Cardiac fibroblast (primary cell): ENCODE measurements at places on chromosomes 7 and 10.
A peak's percentile ranks its signal among the peaks of the same experiment; 100 is the strongest.

DNA sequence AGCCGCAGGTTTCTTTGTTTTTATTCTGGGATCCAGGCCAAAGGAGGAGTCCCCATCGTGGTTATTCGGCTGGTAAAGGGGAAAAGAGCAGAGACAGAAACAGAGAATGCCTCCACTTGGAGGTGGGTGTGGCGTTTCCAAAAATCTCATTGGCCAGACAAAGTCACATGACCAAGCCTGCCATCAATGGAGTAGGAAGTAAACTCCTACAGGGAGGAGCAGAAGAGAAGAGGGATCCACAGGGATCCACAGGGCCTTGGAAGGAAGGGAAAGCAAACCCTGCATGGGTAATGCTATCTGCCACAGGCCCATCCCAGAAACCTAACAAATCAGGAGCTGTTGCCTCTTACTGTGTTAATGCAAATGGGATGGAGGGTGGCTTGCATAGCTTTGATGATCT lies 425.7 kb upstream of the GALNT17 start:
- DNase-seq: no peak

GRCh38 chr7:134910968-134911367 lies 75.3 kb upstream of the AGBL3 start:
- no peak for DNase-seq

- DNase-seq: peak; percentile 3
These were observed 1086.8 kb downstream of the KCNMA1 start for GRCh38 chr10:76550806-76551205.

DNA sequence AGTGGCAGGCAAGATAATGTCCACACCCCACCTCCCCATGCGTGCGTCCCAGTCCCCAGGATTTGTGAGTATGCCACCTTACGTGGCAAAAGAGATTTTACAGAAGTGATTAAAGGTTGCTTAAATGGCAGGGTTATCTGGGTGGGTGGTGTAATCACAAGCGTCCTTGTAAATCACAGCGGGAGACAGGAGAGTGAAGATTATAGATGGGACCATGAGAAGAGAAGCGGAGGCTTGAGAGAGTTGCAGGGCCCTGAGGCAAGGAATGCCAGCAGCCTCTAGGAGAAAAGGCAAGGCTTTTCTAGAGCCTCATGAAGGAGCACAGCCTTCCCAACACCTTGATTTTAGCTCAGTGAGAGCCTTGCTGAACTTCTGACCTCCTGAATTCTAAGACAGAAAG lies 10.2 kb downstream of the ZRANB1 start:
- no peak for DNase-seq

- DNase-seq: no peak
These were observed 169.1 kb upstream of the MEOX2 start for GRCh38 chr7:15855525-15856109.

- no peak for DNase-seq
These were observed 49.3 kb upstream of the AFAP1L2 start for GRCh38 chr10:114453576-114453975.

DNA sequence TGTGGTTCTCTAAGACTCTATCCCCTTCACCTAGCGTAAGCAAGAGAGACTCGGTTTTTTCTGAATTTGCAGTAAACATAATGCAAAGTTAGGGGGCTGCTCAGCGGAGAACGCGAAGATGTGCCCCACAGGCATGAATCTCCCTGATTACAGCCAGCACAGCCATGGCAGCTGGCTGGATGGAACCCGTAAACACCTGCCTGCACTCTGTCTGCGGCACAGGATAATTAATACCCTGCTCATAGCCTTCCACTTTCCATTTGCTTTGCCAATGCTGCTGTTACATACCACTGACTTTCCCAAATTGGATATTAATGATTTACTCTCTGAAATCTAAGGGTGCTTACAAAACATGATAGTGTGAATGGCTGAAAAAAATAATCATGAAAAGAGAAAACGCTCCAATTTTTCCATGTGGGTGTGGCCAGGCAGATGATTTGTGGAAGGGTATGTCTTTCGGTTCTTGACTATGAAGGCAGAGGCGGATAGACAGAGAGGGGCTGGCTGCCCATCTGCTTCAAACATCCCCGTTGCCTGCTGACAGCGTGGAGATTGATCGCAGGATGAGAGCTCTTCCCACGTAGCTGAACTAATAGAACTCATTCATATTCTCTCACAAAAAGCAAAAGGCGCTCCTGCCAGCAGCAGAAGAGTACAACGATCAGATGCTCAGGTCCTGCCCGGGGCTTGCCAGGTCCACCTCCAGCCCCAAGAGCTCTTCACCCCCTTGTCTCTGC lies 193.2 kb upstream of the GHITM start:
- no peak for DNase-seq

GRCh38 chr7:102451371-102452054 lies 13.2 kb downstream of the ALKBH4 start:
- no peak for DNase-seq

DNA sequence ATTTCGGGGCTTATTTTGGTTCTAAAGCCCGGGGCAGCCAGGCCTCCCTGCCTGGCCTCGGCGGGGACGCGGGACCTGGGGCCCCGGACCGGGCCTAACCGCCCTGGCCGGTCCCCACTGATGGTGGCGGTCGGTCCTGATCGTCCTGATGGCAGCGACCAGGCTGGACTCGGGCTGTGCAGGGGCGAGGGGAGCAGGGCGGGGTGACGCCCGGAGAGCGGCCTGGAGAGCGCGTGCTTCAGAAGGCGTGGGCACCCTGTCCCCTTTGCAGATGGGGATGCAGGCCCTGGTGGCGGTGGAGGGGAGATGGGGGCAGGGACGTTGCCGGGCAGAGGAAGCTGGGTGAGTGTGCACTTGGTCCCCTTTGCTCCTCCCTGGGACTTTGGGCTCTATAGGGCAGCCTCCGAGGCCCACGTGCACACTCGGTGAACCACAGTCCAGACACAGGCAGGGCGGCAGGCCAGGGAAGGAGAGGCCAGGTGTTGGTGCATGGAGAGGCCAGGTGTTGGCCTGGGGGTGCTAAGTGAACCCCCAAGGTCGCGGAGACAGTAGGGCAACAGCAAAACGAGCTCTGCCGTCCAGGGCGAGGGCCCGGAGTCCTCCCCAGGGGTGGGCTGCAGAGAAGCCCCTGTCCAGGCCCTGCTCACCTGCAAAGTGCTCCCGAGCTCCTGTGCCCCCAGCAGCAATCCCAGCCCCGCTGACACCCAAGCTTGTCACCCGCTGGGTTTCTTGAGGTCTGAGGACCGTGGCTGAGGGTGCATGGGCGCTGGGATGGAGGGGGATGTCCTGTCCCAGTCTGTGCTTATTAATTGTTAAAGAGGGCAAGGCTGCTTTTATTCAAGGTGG lies 42.4 kb upstream of the FAM20C start:
- DNase-seq: no peak

GRCh38 chr7:125427676-125428075 lies 498.1 kb upstream of the POT1 start:
- DNase-seq: no peak

- DNase-seq: peak; percentile 76
These were observed 10.4 kb upstream of the SMC3 start for GRCh38 chr10:110556969-110557601.

GRCh38 chr10:44962870-44963738 lies 3.5 kb downstream of the RASSF4 start:
- DNase-seq: no peak

GRCh38 chr10:130188195-130189175 lies 52.3 kb downstream of the GLRX3 start:
- DNase-seq: no peak

- no peak for DNase-seq
These were observed 471.1 kb upstream of the GALNT17 start for GRCh38 chr7:70660819-70661191.

- no peak for DNase-seq
These were observed 15.6 kb downstream of the ZRANB1 start for GRCh38 chr10:124957404-124957947.

GRCh38 chr7:85068799-85069198 lies 118.1 kb downstream of the SEMA3D start:
- DNase-seq: peak; percentile 96

GRCh38 chr10:129837909-129838582 lies 126.0 kb downstream of the EBF3 start:
- no peak for DNase-seq

DNA sequence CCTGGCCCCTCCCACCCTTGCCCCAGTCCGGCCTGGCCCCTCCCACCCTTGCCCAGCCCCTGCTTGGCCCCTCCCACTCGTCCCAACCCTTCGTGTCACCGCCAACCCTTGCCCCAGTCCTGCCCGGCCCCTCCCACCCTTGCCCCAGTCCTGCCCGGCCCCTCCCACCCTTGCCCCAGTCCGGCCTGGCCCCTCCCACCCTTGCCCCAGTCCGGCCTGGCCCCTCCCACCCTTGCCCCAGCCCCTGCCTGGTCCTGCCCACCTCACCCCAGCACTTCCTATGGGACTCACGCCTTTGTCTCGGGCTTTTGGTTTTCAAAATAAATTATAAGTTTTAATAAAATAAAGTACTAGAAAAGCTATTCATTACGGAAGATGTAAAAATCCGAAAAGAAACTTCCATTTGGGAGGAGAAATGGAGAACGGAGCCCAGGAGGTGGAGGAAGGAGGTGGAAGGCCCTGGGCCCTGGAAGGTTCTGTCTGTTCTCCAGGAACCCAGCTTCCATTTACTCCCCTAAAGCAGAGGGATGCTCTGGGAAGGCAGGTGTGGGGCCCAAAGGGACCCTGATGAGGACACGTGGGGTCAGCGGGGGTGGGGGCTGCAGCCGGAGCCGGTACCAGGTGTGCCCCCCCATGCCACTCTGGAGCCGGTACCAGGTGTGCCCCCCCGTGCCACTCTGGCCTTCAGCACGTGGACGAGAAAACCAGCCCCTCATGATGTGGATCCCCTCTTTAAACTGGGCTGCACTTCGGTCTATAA lies 52.2 kb downstream of the PWWP2B start:
- DNase-seq: no peak

- no peak for DNase-seq
These were observed 493.3 kb upstream of the SORCS1 start for GRCh38 chr10:107657851-107658250.

DNA sequence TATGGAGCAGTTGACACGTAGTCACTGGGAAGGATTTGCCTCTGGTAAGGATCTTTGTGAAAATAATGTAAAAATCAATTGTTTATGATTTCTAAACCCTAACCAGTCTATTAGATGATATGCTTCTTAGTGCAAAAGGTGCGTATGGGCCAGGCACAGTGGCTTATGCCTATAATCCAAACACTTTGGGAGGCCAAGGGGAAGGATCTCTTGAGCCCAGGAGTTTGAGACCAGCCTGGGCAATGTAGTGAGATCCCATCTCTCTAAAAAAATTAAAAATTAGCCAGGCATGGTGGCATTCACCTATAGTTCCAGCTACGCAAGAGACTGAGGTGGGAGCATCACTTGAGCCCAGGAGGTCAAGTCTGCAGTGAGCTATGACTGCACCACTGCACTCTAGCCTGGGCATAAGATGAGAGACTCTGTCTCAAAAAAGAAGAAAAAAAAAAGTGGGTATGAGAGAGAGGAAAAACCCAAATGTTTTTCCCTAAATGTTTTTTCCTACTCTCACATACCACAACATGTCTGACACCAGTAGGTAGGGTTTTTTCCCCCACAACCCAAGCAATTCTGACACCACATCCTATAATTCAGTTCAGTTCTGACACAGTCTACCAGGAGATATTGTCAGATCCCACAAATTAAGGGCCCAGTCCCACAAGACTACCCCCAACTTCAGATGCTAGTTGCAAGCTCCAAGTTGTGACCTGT lies 36.5 kb downstream of the DNAJC9 start:
- no peak for DNase-seq

GRCh38 chr10:86044029-86044428 lies 322.6 kb downstream of the GRID1 start:
- DNase-seq: no peak

DNA sequence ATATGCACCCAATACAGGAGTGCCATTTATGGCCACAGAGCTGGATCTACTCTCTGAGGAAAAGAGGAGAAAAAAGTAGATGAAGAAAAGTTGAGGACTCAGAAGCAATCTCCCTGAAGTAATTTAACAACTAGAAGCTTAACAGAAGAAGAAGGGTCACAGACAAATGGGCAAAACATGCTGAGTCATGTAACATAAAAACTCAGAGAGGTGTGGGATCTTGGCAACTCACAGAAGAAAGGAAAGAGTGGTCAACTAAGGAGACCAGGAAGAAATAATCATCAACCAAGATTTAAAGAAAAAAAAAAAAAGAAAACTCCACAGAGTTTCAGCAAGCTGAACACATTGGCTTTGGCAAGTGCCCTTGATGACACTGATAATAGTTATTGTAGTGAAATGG lies 51.8 kb upstream of the BET1 start:
- DNase-seq: peak; percentile 51

GRCh38 chr7:39614299-39614698 lies 9.1 kb upstream of the RALA start:
- no peak for DNase-seq

- DNase-seq: no peak
These were observed 354 bp upstream of the FERD3L start for GRCh38 chr7:19145434-19146115.

DNA sequence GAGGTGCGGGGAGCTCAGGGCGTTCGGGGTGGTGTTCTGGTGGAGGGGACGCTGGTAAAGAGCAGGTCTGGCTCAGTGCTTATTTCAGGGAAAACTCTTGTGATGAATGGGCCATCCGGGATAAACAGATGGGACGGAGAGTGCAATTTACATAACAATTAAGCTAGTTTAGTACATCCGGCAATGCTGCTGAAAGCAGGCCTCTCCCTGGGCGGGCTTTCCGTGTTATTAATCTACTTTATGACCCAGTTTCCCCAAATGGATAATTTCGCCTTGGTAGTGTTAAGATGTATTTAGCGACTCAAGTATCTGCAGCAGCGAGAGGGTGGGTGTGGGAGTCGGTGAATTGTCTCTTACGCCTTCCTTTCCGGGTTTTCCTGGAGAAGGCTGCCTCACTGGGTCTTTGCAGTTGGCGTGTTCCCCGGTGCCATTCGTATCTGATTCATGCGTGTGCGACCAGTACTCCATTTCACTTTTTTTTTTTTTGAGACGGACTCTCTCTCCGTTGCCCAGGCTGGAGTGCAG lies 25.2 kb downstream of the FOXK1 start:
- DNase-seq: no peak

- no peak for DNase-seq
These were observed 345.6 kb upstream of the LRGUK start for GRCh38 chr7:133781486-133782090.
